Ovary (tissue), 10 donors: ENCODE measurements at places on chromosomes 1 and 21. TPM values are rescaled to one million over a fixed set of nuclear protein-coding genes. Genes with fewer than 3 reads are reported as not detected.

DNA sequence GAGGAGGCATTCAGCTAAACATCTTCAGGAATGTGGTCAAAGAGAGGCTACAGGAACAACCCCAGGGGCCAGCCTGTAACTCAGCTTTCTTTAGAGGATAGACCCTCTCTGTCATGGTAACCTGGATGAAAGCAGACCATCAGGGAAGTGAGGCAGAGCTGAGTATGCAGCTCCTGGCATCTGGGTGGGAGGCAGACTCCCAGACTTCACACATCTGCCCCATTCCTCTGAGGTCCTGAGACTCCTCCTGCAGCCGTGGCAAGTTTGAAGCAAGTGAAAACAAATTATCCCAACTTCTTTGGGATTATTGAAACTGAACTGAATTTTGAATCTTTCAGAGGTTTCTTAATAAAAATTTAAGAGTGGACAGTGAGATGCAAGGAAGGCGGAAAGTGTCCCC is 126.1 kb upstream of the KIAA0040 start:
- no peaks in the 10 kb centered on the region for H3K36me3 ChIP-seq
- no peak overlapping the region for H3K27ac ChIP-seq
- H3K4me3 ChIP-seq: no peak overlapping the region

DNA sequence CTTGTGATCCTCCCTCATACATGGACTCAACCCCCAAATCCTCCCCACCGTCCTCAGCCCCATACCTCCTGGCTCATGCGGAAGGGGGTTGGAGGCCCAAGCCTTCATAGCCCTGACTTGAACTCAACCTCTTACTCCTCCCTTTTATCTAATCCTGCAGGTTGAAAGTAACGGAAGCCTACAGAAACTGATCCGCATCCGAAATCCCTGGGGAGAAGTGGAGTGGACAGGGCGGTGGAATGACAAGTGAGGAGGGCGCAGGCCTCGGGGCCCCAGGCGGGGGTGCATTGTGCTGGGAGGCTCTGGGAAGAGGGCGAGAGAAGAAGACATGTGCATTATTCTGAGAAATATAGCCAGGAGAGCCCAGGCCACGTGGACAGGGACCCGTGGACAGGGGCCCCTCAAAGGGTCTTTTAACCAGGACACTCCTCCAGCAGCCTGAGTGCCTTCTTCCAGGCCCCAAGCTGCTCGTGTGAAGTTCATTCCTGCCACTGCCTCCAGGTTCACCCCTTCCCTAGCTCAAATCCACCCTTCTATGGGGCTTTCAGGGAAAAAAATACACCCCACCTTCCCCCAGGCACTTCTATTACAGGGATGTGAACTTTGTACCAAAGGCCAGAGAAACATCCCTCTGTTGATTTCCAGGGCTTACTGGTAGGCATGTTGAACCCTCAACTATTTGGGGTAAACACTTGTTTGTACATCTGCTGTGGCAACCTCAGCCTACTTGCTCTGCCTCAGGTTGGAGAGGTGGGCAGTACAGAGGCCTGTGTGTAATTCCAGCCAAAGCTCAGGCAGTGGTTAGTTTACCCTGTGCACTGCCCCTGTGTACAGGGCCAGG is 38.6 kb downstream of the CAPN2 start:
- peaks cover 5% of the 10 kb centered on the region for H3K4me1 ChIP-seq
- no peak overlapping the region for H3K27ac ChIP-seq
- H3K27me3 ChIP-seq: no peaks in the 10 kb centered on the region
- H3K36me3 ChIP-seq: no peaks in the 10 kb centered on the region
- no peak for DNase-seq
- no peak overlapping the region for H3K4me3 ChIP-seq

- no peaks in the 10 kb centered on the region for H3K4me1 ChIP-seq
- H3K4me3 ChIP-seq: no peak overlapping the region
- DNase-seq: no peak
- no peaks in the 10 kb centered on the region for H3K27me3 ChIP-seq
These were observed 32.9 kb upstream of the UTS2 start for GRCh38 chr1:7885513-7886404.

DNA sequence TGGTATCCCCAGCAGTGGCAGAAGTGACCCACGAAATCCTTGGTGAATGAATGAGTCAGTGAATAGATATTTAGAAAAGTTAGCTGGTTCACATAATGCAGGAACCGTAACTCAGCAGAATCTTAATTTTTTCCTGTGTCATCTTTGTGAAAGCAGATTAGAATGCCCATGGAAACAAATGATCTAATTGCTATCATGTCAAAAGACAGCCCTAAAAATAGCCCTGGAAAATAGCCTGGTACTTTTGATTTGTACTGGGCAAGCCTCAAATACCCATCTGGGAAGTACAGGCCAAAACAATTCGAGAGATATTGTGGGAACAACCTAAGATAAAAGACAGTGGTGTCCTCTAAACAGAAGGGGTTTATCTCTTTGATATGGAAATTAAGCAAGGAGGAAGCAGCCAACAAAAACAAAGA is 21.1 kb downstream of the FYB2 start:
- H3K27ac ChIP-seq: no peak overlapping the region
- H3K4me1 ChIP-seq: no peaks in the 10 kb centered on the region
- no peak for DNase-seq
- H3K27me3 ChIP-seq: no peaks in the 10 kb centered on the region
- H3K36me3 ChIP-seq: no peaks in the 10 kb centered on the region

DNA sequence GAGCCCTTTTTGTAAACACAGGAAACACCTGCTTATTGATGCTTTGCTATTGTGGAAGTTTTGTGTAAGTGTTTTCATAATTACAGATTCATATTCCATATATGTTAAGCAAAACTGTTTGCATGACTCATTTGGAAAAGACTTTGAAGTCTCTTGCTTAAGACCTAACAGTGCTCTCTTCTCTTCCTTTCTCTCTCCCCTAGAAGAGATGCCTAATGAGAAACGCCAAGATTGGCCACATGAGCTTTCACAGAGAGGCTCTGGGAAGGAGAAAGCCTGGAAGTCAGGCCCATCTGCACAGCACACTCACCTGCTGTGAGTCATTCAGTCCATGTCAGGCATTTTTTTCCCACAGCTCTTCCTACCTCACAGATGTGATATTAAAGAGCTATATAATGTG is 101.6 kb upstream of the PALMD start:
- peaks cover 4% of the 10 kb centered on the region for H3K4me1 ChIP-seq
- no peaks in the 10 kb centered on the region for H3K27me3 ChIP-seq
- H3K4me3 ChIP-seq: no peak overlapping the region
- H3K27ac ChIP-seq: no peak overlapping the region
- no peak for DNase-seq
- no peaks in the 10 kb centered on the region for H3K36me3 ChIP-seq

GRCh38 chr1:40248412-40248811 is 675 bp downstream of the TMCO2 start:
- H3K27ac ChIP-seq: no peak overlapping the region
- no peaks in the 10 kb centered on the region for H3K4me1 ChIP-seq
- DNase-seq: no peak
- no peaks in the 10 kb centered on the region for H3K27me3 ChIP-seq
- no peaks in the 10 kb centered on the region for H3K36me3 ChIP-seq
- no peak overlapping the region for H3K4me3 ChIP-seq

GRCh38 chr1:223765719-223766340 is 53.5 kb downstream of the CAPN2 start:
- no peaks in the 10 kb centered on the region for H3K27me3 ChIP-seq
- no peak for DNase-seq
- H3K36me3 ChIP-seq: no peaks in the 10 kb centered on the region
- H3K27ac ChIP-seq: no peak overlapping the region
- H3K4me3 ChIP-seq: no peak overlapping the region

- H3K4me1 ChIP-seq: no peaks in the 10 kb centered on the region
- no peaks in the 10 kb centered on the region for H3K27me3 ChIP-seq
These were observed 47.0 kb upstream of the PLA2G4A start for GRCh38 chr1:186781730-186782129.

GRCh38 chr21:36550761-36551160 is 70.8 kb upstream of the CLDN14 start:
- H3K27me3 ChIP-seq: no peaks in the 10 kb centered on the region
- no peak overlapping the region for H3K4me3 ChIP-seq

- H3K4me1 ChIP-seq: no peaks in the 10 kb centered on the region
- no peak overlapping the region for H3K4me3 ChIP-seq
- H3K36me3 ChIP-seq: no peaks in the 10 kb centered on the region
- H3K27ac ChIP-seq: no peak overlapping the region
These were observed 94.5 kb downstream of the OLFM3 start for GRCh38 chr1:101902199-101902598.

GRCh38 chr1:203173566-203173965 is 2.1 kb downstream of the MYBPH start:
- H3K4me1 ChIP-seq: peaks cover 2% of the 10 kb centered on the region
- H3K27me3 ChIP-seq: no peaks in the 10 kb centered on the region
- no peaks in the 10 kb centered on the region for H3K36me3 ChIP-seq
- no peak overlapping the region for H3K27ac ChIP-seq
- DNase-seq: no peak
- no peak overlapping the region for H3K4me3 ChIP-seq

DNA sequence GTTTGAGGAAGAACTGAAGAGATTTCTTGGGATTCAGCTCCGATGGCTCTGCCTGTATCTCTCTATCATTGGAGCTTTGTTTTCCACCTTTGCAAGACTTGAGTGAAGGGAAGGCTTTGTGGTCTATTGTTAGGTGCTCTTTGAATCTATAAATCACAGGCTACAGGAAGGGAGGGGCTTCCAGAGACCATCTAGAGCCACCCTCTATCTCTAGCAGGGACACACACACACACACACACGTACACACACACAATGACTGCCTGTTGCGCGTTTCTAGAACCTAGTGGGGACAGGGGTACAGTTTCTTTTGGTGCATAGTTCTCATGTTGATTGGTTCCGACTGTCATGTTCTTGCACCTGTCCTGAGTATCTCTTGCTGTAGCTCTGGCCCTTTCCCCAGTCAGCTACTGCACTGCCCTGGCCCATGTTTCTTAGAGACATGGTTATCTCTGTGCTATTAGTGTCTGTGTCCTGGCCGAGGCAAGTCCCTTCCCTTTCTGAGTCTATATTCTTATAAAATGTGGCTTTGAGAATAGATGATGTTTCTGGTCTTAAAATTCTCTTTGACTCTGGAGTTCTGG is 60.7 kb downstream of the MAN1C1 start:
- H3K4me1 ChIP-seq: no peaks in the 10 kb centered on the region
- H3K4me3 ChIP-seq: no peak overlapping the region
- no peaks in the 10 kb centered on the region for H3K36me3 ChIP-seq
- no peak for DNase-seq
- no peaks in the 10 kb centered on the region for H3K27me3 ChIP-seq

- no peak overlapping the region for H3K4me3 ChIP-seq
- no peaks in the 10 kb centered on the region for H3K4me1 ChIP-seq
- no peak overlapping the region for H3K27ac ChIP-seq
- DNase-seq: peak; percentile 87
- no peaks in the 10 kb centered on the region for H3K36me3 ChIP-seq
These were observed 71.2 kb upstream of the NBPF3 start for GRCh38 chr1:21368515-21369289.

DNA sequence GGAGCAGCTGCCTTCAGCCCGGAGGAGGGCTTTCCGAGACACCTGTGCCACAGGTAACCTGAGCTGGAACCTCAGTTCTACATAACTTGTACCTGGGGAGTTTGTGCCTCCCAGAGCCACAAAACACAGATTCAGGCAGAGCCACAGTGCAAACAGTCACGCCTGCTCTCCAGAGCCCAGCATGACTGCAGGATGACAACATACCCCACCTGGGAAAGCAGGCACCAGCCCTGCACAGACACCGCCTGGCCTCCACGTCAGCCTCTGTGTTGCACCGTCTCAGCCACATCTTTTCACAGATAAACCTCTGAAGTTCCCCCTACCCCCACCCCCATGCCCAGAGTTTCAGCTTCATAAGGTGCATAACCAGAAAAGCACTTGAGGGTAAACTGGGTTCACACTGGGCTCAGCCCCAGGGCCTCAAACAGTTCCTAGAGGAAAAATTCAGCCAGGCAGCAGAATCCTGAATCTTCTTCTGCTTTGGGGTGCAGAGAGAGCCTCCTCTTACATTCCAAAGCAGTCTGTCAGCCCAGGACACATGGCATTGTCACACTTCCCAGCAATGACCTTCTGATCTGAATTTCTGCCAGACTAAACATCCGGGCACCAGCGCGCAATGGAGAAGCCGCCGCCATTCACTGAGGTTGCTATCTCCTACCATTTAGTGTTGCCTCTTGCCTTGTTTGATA is 229.5 kb downstream of the TOMM20 start:
- H3K4me3 ChIP-seq: no peak overlapping the region
- H3K4me1 ChIP-seq: no peaks in the 10 kb centered on the region
- H3K27ac ChIP-seq: no peak overlapping the region
- DNase-seq: no peak

DNA sequence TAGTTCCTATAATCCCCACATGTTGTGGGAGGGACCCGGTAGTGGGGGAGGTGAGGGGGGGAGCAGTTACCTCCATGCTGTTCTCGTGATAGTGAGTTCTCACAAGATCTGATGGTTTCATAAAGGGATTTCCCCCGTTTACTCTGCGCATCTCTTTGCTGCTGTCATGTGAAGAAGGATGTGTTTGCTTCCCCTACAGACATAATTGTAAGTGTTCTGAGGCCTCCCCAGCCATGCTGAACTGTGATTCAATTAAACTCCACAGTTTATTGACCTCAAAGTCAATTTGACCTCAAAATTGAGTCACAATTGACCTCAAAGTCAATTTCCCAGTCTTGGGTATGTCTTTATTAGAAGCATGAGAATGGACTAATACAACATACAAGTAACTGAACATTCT is 19.7 kb downstream of the DPH5 start:
- DNase-seq: no peak
- no peaks in the 10 kb centered on the region for H3K36me3 ChIP-seq
- H3K4me1 ChIP-seq: no peaks in the 10 kb centered on the region
- no peak overlapping the region for H3K4me3 ChIP-seq

- H3K4me1 ChIP-seq: no peaks in the 10 kb centered on the region
- no peak for DNase-seq
- no peaks in the 10 kb centered on the region for H3K36me3 ChIP-seq
- no peaks in the 10 kb centered on the region for H3K27me3 ChIP-seq
These were observed 398.1 kb upstream of the LYPLAL1 start for GRCh38 chr1:218775501-218776021.

DNA sequence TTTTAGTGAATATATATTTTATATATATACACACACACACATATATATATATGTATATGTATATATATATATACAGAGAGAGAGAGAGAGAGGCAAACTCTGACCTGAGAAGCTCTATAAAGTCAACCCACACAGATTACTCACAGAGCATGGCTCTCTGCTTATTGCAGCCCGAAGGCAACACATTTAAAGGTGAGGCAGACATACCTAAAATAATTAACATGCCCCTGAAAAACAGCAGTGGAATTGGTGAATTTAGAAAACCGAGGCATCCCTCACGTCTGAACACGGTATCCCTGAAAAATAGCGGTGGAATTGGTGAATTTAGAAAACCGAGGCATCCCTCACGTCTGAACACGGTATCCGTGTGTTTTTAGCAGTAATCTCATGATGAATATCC is 228.2 kb downstream of the KIF26B start:
- no peak overlapping the region for H3K27ac ChIP-seq
- H3K36me3 ChIP-seq: no peaks in the 10 kb centered on the region
- no peaks in the 10 kb centered on the region for H3K27me3 ChIP-seq
- H3K4me1 ChIP-seq: no peaks in the 10 kb centered on the region
- no peak for DNase-seq

TP73 gene
- total RNA-seq: 0.47 TPM

CALML6 gene
- 0.13 TPM for total RNA-seq

PLPPR4 gene
- 0.31 TPM for total RNA-seq

ANGPTL1 gene
- total RNA-seq: 21.9 TPM

FMO3 gene
- 1.5 TPM for total RNA-seq

CDCA8 gene
- total RNA-seq: 0.25 TPM
